ENCODE measurements at places on chromosomes 3 and 15. TPM values are rescaled to one million over a fixed set of nuclear protein-coding genes. Genes with fewer than 3 reads are reported as not detected.

The DNASE1L3 gene
- polyA plus RNA-seq: not detected

The WDR93 gene
- 0.03 TPM for polyA plus RNA-seq

The NEO1 gene
- 36.1 TPM for polyA plus RNA-seq

The ZBED2 gene
- not detected for polyA plus RNA-seq

The ZCWPW2 gene
- 0.11 TPM for polyA plus RNA-seq

The SRPRB gene
- 24.9 TPM for polyA plus RNA-seq

DNA sequence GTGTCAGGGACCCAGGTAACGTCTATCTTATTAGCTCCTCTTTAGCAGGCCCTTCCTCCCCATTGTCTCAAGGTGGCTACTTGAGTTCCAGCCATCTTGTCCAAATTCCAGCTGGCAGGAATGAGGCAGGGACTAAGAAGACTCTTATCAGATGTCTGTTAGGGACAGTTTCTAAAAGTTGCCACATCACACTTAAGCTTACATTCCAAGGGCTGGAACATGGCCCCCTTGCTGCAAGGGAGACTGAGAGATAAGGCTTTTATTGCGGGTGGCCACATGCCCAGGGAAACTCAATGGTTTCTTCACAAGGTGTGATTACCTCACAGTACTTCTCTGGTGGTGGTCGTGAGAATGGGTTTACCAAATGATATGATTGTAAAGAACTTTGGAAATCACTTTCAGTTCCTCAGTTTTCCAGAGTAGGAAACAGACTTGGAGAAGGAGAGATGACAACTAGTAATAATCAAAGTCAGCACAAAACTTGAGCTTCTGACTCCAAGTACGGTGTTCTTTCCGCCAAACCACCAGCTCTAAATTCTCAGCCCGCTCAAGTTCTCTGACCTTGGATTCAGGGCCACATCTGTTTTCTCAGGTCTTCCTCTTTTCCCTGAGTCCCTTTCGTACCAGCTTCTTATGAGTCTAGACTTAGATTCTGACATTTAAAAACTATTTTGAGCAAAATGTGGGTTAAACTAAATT, 14.2 kb downstream of the PDIA5 start:
- DNase-seq: no peak

DNA sequence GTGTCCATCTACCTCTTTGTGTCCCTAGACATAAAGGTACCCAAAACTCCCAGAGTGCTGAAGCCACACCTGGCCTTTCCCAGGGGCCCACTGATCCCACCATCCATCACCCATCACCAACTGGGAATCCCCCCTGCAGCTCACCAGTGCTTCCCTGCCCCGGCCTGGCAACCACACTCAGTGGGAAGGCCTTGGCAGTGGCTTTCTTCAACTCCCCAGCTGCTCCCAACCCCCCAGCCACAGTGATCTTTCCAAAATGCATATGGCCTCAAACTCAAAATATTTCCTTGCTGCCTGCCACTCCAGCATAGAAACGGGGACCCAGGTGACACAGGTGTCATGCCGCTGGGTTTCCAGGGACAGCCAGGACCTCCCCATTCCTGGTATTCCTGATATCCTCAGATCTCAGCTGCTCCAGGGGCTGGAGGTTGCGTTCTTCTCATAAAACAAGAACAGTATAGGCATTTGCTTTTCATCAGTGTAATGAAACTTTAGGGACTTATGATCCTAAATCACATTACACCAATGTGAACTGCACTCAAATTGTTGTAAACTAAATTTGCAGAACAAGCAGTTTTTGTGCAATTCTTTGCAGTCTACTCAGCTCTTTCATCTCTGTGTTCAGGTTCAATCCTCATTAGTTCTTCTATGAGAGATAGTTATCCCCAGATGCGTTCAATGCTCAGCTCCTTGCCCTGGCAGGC, 1.3 kb downstream of the OCA2 start:
- no peak for DNase-seq

The FAM107A gene
- 1.1 TPM for polyA plus RNA-seq

DNA sequence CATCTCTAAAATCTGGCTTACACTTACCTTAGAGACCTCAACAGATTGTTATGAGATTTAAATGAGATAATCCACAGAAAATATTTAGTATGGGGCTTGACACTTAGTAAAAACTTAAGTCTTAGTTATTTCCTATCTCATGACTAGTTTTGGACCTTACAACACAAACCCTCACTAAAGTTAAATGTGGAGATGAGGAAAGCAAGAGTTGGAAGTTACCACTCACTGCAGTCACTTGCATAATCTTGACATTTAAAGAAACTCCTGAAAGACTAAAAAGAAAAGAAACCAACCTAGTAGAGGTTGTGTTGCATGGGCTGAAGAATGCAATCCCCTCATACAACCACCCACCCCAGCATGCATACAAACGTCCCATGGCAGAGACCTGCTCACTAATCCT, 40.1 kb downstream of the ITGB5 start:
- no peak for DNase-seq

DNA sequence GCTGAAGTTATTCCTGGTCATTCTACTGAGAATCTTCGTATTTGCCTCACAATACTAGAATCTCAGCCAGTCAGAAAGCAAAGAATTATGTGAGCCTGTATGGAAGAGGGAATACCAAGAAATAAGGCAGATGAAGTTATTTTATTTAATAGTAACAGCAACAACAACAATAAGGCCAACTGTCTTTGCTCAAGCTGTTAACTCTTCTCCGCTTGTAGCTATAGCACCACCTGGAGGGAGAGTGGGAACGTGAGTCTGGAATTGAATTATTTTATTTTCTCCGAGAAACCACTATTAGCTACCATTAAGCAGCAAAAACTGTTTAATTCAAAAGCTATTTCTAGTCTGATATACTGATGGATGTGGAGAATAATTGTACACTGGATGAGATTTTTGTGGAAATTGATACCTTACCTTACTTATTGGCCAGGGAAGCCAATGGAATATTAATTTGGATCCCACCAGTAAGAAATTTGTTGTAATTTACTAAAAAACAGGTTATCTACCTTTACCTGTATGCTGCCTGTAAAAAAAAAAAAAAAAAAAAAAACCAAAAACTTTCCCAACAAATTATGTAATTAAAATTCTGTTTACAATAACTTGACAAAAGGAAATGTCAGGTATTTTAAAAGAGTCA, 50.1 kb downstream of the CALML4 start:
- DNase-seq: no peak

- no peak for DNase-seq
These were observed 7.4 kb downstream of the IL12A start for GRCh38 chr3:159996018-159996417.

- DNase-seq: no peak
These were observed 13.9 kb upstream of the ZBBX start for GRCh38 chr3:167394003-167394402.

GRCh38 chr3:175307642-175308041, 448.5 kb downstream of the NAALADL2 start:
- no peak for DNase-seq
